SJSA1 (cell line): ENCODE measurements at places on chromosomes 11 and 22. TPM values are rescaled to one million over a fixed set of nuclear protein-coding genes. Genes with fewer than 3 reads are reported as not detected.

PRDX5 gene
- total RNA-seq: 205 and 232 TPM in 2 replicates

GRCh38 chr11:120001178-120002090, 136.5 kb downstream of the TRIM29 start:
- no peak for DNase-seq

DNA sequence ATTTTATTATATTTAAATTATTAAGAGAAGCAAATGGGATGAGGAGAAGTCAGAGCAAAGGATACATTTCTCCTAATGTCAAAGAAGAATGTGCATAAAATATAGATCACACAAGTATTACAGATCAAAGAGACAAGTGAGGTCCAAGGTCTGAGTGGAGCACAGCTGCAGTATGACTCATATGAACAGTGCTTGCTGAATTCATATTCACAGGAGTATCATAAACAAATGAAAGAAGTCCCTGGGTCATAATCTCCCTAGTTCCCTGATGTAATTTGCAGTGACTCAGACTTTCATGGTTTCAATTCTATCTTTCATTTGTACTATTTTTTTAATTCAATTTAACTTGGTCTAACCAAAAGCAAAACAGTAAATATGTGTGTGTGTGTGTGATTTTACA, 499.0 kb upstream of the CCDC179 start:
- DNase-seq: peak; percentile 24

DNA sequence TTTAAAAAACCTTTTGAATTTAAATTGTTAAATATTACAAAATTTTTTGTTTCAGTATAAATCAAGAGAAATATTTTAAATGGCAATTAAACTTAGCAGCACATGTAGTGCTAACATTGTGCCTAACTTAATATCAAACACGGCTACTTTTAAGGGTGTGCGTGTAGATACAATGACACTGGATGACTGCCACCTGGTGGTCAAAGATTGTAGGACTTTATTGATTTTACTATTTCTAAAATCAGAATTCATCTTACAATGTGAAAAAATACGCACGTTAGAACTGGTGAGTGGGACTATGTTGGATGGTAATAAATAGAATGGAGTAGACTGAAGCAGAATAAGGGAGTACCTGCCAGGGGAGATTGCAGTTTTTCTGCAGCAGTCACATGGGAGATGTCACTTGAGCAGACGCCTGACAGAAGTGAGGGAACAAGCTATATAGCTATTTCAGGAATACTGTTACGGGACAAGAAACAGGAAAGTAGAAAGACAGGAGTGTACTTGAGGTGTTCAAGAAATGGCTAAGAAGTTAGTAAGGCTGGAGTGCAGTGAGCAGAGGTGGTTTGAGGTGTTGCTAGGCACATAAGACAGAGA, 52.9 kb downstream of the UVRAG start:
- peak; percentile 3 for DNase-seq

DNA sequence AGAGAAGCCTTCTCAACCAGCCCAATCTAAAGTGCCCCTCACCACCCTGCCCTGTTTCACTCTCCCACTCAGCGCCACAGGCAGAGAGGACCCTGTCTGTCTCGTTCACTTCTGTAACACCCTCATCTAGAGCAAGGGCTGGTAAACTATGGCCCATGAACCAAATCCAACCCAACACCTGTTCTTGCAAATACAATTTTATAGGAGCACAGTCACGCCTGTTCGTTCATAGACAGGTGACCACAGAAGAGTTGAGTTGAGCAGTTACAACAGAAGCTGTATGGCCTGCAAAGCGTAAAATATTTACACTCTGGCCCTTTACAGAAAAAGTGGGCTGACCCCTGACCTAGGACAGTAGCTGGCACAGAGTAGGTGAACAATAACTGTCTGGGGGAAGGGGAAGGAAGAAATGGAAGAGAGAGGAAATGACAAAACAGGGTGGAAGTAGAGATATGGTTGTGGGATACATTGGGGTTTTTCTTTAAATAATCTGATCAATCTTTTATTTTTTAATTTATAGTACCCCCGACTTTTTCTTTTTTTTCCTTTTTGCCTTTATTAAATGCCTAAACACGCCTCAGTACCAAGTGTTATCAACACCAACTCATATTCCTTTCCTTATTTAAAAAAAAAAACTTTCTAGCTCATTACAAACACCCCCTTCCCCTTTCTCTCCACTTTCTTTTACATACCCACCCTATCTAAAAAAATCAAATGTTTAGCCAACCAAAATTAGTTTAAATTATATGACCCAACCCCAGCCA, 20.9 kb downstream of the SERPIND1 start:
- no peak for DNase-seq

GRCh38 chr11:78510597-78510996, 64.1 kb downstream of the NARS2 start:
- no peak for DNase-seq

GRCh38 chr11:11057472-11057854, 199.6 kb upstream of the ZBED5 start:
- no peak for DNase-seq

IGHMBP2 gene
- 16.4 and 30.2 TPM in 2 replicates for total RNA-seq

VWCE gene
- total RNA-seq: 0.03 and 0.26 TPM in 2 replicates

ASRGL1 gene
- total RNA-seq: 0.81 and 4.8 TPM in 2 replicates

- peak; percentile 8 for DNase-seq
Observed at GRCh38 chr11:92225568-92226330, 1.1 kb downstream of the FAT3 start.

FAM181B gene
- 0.21 and 1.2 TPM in 2 replicates for total RNA-seq

DNA sequence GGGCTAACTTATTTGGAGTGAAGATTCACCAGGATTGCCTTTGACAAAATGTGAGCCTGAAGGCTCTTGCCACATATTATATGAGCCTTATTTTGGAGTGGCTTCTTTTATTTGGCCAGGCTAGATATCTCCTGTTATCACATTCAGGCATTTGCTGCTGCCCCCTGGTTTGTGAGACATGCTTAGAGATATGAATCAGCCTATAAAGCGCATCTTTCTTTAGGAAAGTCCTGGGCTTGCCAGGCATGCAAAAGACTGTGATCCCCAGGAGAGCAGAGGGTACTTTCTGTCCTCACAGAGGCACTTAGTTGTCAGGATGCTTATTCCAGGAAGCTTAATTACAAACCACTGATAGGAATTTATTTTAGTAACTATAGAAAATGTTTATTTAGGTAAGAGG, 333.3 kb downstream of the FAT3 start:
- no peak for DNase-seq

RAG1 gene
- 0.22 and 0.45 TPM in 2 replicates for total RNA-seq

TMEM134 gene
- 61.1 and 105 TPM in 2 replicates for total RNA-seq

ANO1 gene
- 0.72 and 1.4 TPM in 2 replicates for total RNA-seq

DNA sequence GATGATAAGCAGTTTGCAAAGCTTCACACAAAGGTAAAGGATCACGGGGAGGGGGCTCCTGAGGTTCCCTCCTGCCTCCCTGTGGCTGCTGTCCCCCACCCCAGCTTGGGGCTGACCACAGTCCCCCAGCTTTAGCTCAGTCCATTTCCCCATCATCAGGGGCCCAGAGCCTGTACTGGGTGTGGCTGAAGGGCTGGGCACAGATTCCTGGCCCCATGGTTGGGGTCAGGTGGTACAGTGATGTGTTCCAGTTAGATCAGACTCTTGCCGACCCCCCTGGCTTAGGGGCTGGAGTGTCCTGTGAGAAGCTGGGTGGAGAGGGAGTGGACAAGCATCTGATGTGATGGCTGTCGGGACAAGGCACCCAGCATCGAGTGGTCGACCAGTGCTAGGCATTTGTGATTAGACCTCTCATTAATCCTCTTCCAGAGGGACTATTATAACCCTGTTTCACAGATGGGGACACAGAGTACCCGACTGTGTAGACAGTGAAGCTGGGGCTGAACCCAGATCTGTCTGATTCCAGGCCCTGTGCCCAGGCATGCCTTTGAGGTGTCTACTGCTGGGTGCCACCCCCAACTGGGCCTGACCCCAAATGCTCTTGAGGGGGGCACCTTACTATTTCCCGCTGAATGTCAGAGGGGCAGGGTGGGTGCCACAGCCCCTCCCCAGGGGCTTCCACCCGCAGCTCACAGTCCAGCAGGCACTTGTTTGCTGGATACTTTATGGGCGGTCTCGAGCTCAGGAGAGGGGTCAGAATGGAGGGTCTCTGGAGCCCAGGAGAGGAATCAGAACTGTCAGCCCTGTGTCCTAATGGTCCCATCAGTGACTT, 4.3 kb downstream of the SHANK3 start:
- DNase-seq: peak; percentile 29

C11orf16 gene
- total RNA-seq: not detected in 2 replicates

- DNase-seq: peak; percentile 36
Observed at GRCh38 chr11:2295971-2296912, 5.5 kb downstream of the C11orf21 start.

- no peak for DNase-seq
Observed at GRCh38 chr11:102800767-102801166, 2.8 kb upstream of the MMP1 start.

B3GAT1 gene
- total RNA-seq: not detected in 2 replicates

DBX1 gene
- not detected in 2 replicates for total RNA-seq

DNA sequence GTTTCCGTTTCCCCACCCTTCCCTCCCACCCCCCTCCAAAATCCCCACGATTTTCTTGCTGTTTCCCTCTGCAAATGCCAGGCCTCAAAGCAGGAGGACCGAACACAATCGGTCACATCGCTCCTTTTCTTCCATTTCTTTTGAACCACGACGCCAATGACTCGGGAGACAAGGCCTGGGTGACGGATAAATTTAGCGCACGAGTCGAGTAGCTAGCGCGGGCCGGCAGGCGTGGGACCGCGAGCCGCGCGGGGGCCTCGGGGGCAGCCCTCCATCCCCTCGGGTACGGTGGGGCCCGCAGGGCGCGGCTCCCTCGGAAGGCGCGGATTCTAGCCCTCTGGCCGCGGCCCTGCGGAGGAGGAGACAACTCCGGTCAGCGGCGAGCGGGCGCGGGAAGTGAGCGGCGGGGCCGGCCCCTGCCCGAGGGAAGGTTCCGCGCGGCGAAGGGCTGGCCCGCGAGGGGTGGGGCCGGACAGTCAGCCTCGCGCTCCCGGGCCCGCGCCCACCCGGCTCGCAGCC, 414 bp downstream of the JOSD1 start:
- DNase-seq: peak; percentile 78

GRCh38 chr11:79440571-79441460, at the start of gene TENM4:
Gene TENM4, minus strand, starts transcription at chr11:79441030. Its CDS starts 371,086 bp downstream, at chr11:79069944.
- no peak for DNase-seq

- no peak for DNase-seq
Observed at GRCh38 chr11:76210931-76211851, 4.9 kb upstream of the WNT11 start.

DNA sequence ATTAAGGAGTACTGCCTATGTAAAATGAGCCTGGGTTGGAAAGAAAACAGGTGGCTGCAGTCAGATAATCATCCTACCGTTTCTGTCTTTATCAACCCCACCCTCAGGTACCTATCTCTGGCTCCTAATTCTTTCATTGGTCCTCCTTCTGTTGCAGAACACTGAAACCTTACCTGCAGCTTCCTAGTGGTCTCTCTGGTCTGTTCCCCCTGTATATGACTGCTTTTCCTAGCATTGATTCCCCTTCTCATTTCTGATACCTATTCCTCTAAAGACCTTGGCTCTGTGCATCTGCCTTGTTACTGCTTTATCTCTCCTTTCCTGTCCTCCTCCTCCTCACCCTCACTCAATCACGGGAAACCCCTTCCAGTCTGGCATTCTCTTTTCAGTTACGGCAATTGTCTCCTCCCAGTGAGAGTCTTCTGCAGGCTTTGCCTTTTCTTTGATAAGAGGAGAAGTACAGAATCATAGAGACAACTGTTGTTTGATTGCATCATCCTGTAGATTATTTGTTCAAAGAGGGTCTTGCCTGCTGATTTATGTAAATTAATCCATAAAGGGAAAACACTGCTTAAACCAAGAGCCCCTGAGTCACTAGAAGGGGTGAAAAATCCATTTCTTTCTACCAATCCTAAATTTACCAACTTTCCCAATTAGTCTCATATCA, 301.2 kb downstream of the AASDHPPT start:
- no peak for DNase-seq

GRCh38 chr22:24061124-24061684, 50.1 kb downstream of the CABIN1 start:
- DNase-seq: no peak

DNA sequence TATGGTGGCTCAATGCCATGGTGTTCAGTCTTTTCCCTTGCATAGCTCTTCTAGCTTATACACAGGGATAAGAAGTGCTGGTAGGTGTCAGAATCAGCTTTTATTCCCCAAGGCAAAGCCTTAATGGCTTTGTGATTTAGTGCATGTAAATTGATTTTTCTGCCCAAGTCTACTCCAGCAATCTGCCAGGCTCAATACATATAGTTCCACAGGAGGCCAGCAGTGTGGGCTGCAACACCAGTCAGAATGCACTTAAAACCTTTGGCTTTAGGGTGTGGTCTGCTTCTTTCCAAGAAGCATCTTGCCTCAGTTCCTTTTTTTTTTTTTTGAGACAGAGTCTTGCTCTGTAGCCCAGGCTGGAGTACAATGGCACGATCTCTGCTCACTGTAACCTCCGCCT, 14.5 kb upstream of the CAPRIN1 start:
- no peak for DNase-seq

GRCh38 chr11:70650075-70650909, 252.0 kb downstream of the CTTN start:
- DNase-seq: peak; percentile 51

- DNase-seq: no peak
Observed at GRCh38 chr22:47132428-47132825, 370.0 kb downstream of the TBC1D22A start.

DNA sequence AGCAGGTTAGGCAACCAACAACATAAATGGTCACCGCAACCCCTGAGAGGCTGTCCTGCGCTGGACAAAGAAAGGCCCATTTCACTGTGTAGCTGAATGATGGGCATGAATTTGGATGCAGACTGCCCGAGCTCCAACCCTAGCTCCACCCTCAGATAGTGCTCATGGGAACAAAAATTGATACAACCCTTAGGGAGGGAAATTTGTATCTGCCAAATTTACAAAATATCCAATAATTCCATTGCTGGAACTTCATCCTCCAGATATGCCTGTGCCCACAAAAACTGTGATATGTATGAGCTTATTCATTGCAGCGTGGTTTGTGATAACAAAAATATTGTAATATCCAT, 2.0 kb downstream of the MS4A8 start:
- no peak for DNase-seq

DNA sequence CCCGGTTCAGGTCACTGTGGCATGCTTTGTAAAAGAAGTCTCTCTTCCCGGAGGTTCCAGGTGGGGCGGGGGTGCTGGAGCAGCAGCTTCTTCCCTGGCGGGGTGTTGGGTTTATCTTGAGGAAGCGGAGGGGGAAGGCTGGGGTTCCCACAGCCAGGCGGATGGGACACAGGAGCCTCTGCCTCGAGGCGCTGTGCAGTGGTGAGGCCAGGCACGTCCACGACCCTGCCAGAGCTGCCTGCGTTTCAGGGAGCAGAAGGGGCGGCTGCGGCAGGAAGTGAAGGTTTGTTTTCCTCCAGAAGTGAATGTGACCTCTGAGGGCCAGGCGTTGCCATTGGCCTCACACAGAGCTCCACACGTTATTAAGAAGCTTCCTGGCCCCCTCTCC, 20.1 kb upstream of the ADORA2A start:
- peak; percentile 41 for DNase-seq

C11orf21 gene
- 0.11 TPM in 1 of 2 replicates, not detected in the other for total RNA-seq

DNA sequence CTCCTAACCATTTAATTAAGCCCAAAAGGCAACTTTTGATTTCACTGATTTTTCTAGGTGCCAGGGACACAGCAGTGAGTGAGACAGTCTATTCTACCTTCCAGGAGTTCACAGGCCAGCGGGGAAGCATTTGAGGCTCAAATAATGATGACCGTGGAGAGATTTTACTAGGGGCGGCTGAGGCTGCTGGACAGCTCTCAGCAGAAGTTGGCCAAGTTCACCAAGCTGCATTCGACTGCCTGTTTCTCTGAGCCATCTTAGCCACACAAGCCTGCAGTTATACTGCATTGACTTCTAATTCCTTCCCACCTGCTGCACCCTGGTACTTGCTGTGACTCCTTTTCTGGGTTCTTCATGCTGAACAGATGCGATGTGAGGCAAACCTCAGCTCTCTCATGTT, 168.9 kb upstream of the TBCEL start:
- DNase-seq: no peak

SLC25A17 gene
- 38.8 and 40.2 TPM in 2 replicates for total RNA-seq

LARGE2 gene
- not detected in 2 replicates for total RNA-seq

FAT3 gene
- total RNA-seq: 0.16 and 0.32 TPM in 2 replicates
